Activated CD4-positive, alpha-beta memory T cell treated with anti-CD3 and anti-CD28 coated beads for 36 hours (primary cell): ENCODE measurements at places on chromosomes 7 and 10. TPM values are rescaled to one million over a fixed set of nuclear protein-coding genes. Genes with fewer than 3 reads are reported as not detected.
A peak's percentile ranks its signal among the peaks of the same experiment; 100 is the strongest.

Gene ZFAND2A
- 24.1 TPM for total RNA-seq

- DNase-seq: no peak
Measured at GRCh38 chr10:125411724-125412123, 251.4 kb upstream of the CTBP2 start.

DNA sequence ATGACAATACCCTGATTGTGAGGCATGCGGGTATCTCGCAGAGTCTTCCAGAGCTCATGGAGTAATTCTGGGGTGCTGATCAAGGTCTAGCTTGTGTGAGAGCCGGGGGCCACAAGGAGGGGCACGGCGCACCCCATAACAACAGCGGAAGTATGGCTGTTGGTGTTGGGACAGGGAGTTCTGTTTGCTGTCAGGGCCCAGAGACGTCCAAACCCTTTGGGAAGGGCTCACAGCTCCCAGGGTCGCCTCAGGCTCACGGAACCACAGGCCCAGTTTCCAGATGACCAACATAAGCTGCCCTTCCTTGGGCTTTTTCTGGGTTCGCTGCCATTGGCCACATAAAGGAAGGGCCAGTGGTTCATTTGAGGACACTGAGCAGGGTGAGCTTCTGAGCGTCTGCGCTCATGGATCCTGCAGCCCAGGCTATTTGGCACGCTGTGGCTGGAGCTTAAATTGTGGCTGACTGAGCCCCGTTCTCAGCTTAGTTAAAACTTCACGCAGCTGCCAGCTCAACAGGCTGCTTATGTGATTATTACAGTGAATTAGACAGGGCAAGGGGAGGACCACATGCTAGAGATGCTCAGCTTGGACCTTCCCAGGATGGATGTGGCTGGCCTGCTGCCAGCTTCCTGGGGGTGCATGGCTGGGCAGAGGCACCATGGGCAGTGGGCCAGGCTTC, 92.3 kb downstream of the DNAJB6 start:
- peak; percentile 0 for DNase-seq

DNA sequence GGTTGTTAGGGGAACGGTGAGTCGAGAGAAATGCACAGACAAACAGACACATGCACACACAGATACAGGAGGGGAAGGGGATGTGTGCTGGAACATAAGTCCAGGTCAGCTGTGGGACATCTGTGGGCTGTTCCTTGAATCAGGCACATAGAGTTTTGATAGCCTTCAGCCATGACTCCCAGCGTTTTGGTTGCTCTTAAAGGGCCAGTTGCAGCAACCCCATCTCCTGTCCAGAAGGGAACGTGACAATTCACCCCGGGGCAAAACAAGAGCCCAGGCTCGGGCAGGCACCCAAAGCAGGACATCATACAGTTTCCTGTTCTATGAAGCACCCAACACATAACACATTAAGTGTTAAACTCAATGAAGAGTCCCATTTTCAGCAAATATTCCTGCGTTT, 9.6 kb downstream of the INSYN2A start:
- DNase-seq: no peak

- no peak for DNase-seq
Measured at GRCh38 chr7:16099302-16099849, 322.0 kb downstream of the CRPPA start.

DNA sequence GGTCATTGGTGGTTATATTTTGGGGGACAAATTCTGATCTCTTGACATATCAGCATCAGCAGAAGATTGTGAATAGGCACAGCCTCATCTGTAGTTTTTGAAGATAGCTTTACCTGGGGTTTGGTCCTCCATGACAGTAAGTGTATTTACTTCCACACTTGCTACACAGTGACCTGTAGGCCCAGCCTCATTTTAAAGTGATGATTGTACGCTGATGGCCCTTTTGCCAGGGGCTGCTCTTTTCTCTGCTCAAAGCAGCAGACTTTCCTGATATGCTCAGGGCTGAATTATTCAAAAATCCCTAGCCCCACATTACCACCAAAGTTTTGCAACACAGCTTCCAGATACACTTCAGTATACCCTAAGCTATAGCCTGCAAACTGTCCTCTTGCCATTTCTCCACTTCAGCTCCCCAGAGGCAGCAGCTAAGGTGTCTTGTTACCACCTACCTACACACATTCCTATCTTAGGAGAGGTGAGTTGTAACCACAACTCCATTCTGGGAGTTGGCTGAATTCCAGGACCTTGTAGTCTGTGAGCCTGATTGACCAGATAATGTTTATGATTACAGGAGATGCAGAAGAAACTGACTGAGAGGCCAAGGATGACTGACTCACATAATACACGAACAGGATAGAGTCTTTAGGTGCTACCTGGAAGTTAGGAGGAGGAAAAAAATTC, 6.0 kb downstream of the ASB4 start:
- DNase-seq: no peak

Gene KLLN
- total RNA-seq: 0.19 TPM

Gene SLC16A12
- total RNA-seq: not detected

Gene LDB3
- total RNA-seq: 0.43 TPM

DNA sequence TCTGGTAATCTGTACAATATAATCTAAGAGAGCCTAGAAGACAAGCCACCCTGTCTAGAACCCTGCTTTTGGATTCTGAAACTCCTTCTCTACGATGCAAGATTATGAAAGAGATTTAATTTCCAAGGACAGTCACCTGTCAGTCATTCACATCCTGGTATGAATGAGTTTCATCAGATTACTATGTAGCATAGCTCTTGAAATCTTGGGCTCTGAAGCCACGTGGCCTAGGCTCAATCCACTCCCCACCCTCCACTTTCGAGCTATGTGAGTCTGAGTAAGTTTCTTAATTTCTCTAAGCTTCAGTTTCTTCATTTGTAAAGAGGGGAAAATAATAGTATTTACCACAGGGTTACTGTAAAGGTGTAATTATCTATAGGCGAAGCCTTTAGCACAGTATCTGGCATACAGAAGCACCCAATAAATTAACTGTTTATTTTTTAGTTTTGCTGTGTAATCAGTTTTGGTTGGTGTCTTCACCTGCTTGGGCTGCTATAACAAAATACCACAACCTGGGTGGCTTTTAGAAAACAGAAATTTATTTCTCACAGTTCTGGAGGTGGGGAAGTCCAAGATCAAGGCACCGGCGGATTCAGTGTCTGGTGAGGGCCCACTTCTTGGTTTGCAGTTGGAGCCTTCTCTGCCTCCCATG, 71.3 kb downstream of the MYOF start:
- DNase-seq: peak; percentile 60

DNA sequence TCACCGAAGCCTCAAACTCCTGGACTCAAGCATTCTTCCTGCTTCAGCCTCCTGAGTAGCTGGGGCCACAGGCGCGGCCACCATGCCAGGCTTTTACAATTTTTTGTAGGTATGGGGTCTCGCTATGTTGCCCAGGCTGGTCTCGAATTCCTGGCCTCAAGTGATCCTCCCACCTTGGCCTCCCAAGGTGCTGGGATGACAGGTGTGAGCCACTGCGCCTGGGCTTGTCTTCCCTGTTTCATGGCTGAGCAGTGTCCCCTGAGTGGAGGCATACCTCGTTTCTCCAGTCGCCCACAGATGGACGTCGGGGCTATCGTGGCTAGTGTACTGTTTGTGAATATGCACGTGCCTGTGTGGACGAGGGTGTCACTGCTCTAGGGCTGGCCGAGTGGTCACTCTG, 11.3 kb downstream of the INPP5A start:
- DNase-seq: no peak

GRCh38 chr7:37311355-37311754, 137.3 kb downstream of the ELMO1 start:
- peak; percentile 62 for DNase-seq

Gene ZEB1
- 33.9 TPM for total RNA-seq

DNA sequence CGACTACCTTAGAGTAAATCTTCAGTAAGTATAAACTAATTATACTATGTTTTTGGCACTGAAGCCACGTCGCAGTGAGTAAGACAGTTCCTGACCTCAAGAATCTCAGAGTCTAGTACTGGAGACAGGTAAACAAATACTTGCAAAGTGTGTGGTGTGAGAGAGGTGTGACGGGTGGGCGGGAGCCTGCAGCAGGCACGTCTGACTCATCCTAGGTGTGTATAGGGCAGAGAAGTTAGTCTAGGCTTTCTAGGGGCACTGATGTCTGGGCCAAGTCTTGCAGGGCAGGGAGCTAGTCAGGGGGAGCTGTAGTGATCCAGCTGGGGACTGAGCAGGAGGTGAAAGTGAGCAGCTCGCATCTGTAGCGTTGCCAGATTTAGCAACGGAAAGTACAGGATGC, 35.9 kb upstream of the SFTPD start:
- peak; percentile 81 for DNase-seq

Gene SLC26A5
- not detected for total RNA-seq

DNA sequence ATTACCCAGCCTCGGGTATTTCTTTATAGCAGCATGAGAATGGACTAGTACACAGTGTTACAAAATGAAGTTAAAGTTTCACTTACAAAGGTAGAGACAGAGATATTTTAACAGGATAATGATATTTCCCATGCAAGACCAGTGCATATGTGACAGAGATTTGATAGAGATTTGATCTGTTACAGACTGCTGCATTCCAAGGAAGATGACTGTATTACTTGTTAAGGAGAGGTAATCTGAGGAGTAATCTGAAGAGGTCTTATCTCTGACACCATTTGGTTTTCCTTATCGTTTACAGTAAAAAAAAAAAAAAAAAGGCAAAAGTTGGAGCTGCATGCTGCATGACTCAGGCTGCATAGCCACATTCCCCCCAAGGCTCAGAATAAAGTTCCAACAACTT, 289.6 kb downstream of the POM121L12 start:
- no peak for DNase-seq

Gene PRKCQ
- 45.2 TPM for total RNA-seq

Gene SPDYE2B
- total RNA-seq: not detected

Gene GAD2
- not detected for total RNA-seq

Gene SVOPL
- not detected for total RNA-seq
